CD8-positive, alpha-beta T cell (primary cell): ENCODE measurements at places on chromosomes 6 and 20. TPM values are rescaled to one million over a fixed set of nuclear protein-coding genes. Genes with fewer than 3 reads are reported as not detected.

SYCP2L gene
- not detected for total RNA-seq

STMND1 gene
- total RNA-seq = not detected

TSBP1 gene
- not detected for total RNA-seq

ROS1 gene
- total RNA-seq = not detected

ZNF334 gene
- 0.14 TPM for total RNA-seq

HLA-DQA1 gene
- total RNA-seq = 5.4 TPM

C2 gene
- 1.4 TPM for total RNA-seq

MUC21 gene
- not detected for total RNA-seq
